Lower lobe of right lung (tissue), 2 donors: ENCODE measurements at places on chromosomes 12 and 14. TPM values are rescaled to one million over a fixed set of nuclear protein-coding genes. Genes with fewer than 3 reads are reported as not detected.

NTS gene
- 2.3 TPM for total RNA-seq

RTRAF gene
- 124 TPM for total RNA-seq

DNA sequence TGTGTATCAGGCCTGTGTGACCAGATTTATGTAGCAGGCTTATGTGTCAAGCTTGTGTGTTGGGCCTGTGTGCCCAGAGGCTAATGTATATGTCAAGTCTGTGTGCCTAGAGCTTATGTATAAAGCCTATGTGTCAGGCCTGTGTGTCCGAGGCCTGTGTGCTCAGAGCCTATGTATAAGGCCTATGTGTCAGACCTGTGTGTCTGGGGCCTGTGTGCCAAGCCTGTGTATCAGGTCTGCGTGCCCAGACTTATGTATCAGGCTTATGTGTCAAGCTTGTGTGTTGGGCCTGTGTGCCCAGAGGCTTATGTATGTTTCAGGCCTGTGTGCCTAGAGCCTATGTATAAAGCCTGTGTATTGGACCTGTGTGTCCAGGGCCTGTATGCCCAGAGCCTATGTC, 249.3 kb upstream of the AVPR1A start:
- H3K36me3 ChIP-seq: no peaks in the 10 kb centered on the region
- H3K27ac ChIP-seq: no peak overlapping the region
- no peak for DNase-seq
- H3K4me3 ChIP-seq: no peak overlapping the region
- no peaks in the 10 kb centered on the region for H3K27me3 ChIP-seq

- peak; percentile 56 for DNase-seq
- peak overlapping the region; percentile 68 for H3K27ac ChIP-seq
- H3K4me1 ChIP-seq: peaks cover 50% of the 10 kb centered on the region
- H3K36me3 ChIP-seq: no peaks in the 10 kb centered on the region
Measured at GRCh38 chr14:105087308-105087962, 22.2 kb upstream of the GPR132 start.

- H3K27me3 ChIP-seq: no peaks in the 10 kb centered on the region
- H3K27ac ChIP-seq: no peak overlapping the region
- no peak overlapping the region for H3K4me3 ChIP-seq
- no peak for DNase-seq
Measured at GRCh38 chr12:116959845-116960514, 49.2 kb downstream of the FBXW8 start.

GRCh38 chr12:58765653-58766512, 154.4 kb downstream of the LRIG3 start:
- H3K27me3 ChIP-seq: no peaks in the 10 kb centered on the region
- H3K4me1 ChIP-seq: no peaks in the 10 kb centered on the region
- H3K4me3 ChIP-seq: no peak overlapping the region
- no peaks in the 10 kb centered on the region for H3K36me3 ChIP-seq
- no peak overlapping the region for H3K27ac ChIP-seq

DNA sequence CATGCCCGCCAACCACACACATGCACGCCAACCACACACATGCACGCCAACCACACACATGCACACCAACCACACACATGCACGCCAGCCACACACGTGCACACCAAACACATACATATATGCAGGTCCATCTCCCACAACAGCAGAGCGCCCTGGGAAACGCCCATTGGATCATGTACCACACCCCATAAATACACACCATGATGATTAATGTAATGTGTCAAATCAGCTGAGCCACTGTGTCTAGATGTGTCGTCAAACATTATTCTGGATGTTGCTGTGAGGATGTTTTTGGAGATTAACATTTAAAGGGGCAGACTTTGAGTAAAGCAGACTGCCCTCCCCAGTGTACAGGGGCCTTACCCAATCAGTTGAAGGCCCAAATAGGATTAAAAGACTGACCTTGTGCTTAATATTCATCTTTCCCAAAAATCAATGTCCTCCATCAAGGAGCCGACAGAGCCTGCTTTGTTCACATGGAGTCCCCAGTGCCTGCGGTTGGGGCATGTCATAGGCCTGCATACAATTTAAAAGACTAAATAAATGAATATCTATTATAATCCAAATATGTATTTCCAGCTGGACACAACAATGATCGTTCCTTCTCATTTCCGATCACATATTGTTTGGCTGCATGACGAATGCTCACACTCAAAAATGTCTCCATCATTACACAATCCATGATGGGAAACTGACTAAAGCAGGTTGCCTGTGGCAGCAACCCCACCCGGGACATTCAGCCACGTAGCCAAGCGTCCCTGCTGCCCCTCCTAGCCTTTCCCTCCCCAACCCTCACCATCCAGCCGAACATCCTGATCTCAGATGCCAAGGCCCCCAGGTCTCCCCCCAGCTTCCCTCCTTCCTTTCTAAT, 23.2 kb upstream of the BDKRB2 start:
- DNase-seq: no peak
- no peaks in the 10 kb centered on the region for H3K36me3 ChIP-seq

GRCh38 chr12:128864516-128865186, 11.4 kb downstream of the GLT1D1 start:
- H3K27ac ChIP-seq: no peak overlapping the region
- no peaks in the 10 kb centered on the region for H3K36me3 ChIP-seq
- no peaks in the 10 kb centered on the region for H3K27me3 ChIP-seq
- no peaks in the 10 kb centered on the region for H3K4me1 ChIP-seq
